ENCODE measurements at places on chromosomes 6 and 20.

GRCh38 chr6:66717801-66718200 is 1010.8 kb upstream of the EYS start:
- no peak for DNase-seq

- no peak for DNase-seq
These were observed 17.8 kb upstream of the FOXC1 start for GRCh38 chr6:1591926-1592325.

GRCh38 chr6:13576017-13576416 is 1.6 kb downstream of the SIRT5 start:
- DNase-seq = no peak

DNA sequence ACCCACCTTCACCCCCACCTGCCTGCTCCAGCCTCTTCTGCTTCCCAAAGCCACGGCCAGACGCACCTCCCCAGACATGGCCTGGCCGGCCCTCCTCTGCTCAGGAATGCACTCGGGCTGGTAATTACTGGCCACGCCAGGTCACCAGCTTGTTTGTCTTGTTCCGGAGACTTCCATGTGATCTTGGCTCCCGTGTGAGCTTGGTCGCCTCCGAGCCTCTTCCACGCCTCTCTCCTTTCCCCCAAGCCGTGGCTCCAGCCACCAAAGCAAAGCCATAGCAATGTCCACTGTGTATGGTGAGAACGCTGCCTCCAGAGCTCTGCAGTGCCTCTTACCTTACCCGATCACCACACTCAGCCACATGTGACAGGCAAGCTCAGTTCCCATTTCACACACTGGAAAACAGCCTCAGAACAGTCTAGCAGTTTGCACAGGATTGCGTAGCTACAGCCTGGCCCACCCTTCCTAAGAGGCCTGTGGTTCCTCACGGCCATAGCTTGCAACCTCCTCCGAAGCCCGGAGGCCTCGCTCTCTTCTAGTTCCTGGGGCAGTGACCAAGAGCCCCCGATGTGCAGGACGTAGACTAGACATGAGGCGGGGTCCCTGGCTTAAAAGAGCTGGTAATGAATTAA is 48.1 kb upstream of the AFDN start:
- DNase-seq = no peak

DNA sequence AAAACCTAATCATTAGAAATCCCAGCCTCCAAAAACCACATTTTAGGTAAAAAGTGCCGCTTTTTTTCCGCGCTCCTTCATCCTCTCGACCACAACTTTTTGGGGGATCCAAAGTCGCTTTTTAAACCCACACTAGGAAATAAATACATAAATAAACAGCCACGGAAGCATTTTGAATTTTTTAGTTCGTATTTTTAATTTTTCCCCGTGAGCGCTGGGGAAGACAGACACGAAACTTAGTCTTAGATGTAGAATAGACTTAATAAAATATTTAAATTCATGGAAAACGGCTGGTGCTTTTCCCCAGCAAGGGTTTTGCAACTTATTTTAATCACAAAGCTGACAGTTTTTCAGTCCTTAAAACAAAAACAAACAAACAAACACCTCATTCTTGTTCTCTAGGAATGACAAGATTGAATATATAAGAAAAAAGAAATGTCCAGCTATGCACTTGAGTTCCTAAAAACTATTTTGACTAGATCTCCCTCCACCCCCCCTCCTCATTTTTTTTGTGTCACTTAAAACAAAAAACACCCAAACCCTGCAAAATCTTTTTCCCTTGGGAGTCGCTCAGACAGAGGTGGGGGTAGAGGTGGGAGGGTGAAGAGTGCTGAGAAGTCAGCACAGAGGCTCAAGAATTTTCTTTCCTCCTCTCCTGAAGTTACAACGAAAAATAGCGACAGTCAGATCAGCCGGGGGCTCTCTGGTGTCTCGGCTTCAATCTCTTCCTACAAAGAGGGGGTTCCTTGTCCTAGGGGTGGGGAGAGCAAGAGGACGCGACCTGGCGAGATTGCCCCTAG is 43.4 kb upstream of the SUPT3H start:
- DNase-seq = no peak

- no peak for DNase-seq
These were observed 142.2 kb downstream of the ARID1B start for GRCh38 chr6:156919370-156919769.

DNA sequence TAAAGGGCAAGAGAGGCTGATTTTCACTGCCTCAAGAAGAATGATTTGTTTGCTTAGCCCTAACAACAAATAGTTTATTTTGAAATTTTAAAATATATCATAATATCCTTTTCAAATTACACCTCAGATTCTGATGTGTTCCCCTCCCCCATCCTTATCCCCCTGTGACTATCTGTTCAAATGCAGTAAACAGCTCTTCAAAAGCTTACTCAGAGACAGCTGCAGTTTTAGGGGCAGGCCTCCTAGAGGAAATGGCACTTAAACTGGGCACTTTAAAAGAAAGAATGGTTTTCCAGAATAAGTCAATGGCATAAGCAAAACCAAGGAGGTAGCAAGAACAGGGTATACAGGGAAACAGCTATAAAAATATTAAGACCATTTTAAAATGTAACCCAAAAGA is 118.6 kb upstream of the UST start:
- DNase-seq = no peak

- DNase-seq = no peak
These were observed 98.2 kb downstream of the CLIC5 start for GRCh38 chr6:45917439-45917838.

DNA sequence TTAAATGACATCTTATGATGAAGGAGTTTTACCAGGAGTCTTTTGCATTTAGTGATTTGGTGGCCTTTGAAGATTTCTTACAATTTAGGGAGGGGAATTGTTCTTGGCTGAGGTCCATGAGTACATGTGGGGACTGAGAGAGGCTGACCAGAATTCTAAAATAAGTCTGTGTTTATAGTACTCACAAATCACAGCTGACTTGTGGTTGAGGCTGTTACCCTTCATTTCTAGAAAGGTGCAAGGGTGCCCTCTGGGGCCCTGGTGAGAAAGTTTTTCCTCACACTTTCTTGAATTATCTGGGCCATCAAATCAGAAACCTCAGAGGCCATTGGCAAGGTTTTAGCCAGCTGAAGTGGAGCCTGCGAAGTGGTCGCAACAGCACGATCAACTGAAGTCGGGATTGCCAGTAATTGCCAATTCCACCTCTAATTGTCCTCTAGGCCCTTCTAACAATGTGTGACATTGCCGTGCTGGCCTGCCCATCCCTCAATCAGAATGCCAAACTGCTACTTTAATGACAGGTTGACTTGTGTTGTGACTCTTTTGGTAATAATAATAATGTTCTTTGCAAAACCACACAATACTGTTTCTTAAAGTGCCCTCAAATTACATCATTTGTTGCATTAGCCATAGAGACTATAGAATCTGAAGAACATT is 221.6 kb downstream of the OGFRL1 start:
- no peak for DNase-seq

- DNase-seq = no peak
These were observed 10.5 kb upstream of the KIAA1755 start for GRCh38 chr20:38270869-38271605.

DNA sequence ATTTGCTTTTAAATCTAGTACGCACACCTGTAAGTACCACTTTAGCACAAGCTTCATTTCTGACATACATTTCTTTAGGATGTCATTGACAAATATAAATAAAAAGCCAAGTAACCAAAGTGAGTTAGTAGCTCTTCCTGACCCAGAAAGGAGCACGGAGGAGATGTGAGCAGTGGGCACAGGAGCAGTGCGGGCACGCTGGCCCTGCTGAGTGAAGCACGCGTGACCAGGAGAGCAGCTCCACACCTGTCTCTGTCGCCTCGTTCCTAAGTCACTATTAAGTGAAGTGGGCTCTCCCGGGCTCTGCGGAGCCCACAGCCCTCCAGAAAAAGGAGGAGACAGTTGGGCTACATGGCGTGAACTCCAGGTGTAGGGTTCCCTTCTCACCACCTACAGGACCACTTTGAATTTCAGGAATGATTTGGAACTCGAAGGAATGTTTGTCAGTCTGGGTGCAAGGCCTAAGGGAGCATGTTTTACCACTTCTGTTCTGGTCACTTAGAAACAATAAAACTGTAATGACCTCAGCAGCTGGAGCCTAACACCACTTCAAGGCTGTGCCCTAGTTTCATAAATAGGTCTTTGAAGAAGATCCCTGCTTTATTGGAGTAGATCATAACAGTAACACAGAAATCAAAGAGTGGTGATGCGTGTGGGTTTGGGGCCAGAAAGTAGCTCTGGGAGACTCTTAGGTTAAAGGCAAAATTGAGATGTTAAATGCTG is 95.9 kb downstream of the FAM120B start:
- DNase-seq = no peak

- no peak for DNase-seq
These were observed 61.8 kb downstream of the TULP4 start for GRCh38 chr6:158374020-158374419.

DNA sequence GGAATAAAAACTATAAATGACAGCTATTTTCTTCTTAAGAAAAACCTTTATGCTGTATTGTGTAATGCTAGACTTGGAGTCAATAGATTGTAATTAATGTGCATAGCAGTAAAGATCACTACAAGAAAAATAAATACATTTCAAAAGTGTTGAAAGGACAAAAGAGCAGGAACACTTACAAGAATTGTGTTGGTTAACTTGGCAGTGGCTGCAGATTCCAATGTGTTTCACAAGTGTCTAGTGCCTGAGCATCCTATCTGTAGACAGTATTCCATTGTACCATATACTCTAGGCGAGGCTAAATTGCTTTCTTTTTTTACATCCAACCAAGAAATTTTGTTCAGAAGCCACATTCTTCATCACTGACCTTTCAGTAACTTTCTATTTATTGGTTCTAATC is 924.1 kb downstream of the EPHA7 start:
- DNase-seq = no peak

DNA sequence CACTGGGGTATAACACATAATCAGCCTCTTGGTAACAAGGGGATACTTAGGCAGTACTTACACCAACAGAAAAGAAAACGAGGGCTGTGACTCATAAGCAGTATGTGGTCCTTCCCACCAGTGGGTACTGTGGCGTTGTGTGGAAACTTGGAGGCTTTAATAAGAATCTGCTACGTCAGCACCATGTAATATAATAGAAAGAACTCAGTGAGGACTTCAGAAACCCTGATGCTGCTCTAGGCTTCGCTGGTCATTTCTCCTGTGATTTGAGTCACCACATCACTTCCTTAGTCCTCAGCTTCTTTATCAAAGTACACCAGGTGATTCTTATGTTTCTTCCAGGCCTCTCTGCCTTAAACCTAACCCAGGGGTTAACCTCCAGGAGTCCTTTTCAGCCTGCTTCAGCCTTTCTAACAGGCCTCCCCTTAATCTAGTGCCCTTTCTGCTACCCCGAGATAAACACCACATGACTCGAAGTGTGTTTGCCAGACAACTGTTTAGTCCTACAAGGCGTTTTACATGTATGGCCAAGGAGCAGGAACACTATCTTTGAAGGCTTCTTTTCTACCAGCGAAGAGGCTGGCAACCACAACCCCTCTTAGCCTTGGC is 68.5 kb downstream of the FYN start:
- peak; percentile 87 for DNase-seq

DNA sequence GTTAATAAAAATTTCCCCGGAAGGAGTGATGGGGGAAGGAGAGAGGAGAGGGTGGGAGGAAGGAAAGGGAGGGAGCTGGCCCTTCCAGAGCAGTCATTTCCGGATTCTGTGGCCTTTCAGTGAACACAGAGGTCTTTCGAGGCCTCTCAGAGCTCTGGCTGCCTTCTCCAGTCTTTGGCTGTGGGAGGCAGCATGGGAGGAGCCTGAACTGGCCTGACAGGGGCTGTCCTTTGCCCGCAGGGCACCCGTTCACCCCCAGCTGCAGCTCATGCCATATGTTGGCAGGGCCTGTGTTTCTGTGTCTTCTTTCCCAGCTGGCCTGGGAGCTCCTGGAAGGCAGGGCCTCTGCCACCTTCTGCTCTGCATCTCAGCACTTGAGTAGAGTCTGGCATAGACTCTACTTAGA is 95.5 kb downstream of the PPP1R14C start:
- DNase-seq = no peak

DNA sequence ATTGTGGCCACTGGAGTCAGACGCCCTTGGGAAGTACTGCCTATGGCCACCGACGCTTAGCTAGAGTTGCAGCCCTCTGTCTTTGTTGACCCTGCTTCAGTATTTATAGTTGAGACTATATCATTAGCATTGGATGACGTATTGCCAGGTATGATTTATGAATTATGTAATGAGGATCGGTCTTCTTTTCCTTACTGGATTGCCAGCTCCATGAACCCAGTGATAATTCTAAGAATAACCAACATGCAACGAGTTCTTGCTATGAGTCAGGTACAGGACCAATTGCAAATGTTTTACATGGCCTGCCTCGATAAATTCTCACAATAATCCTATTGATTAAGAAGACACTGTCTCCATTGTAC is 63.5 kb downstream of the CLIC5 start:
- no peak for DNase-seq

DNA sequence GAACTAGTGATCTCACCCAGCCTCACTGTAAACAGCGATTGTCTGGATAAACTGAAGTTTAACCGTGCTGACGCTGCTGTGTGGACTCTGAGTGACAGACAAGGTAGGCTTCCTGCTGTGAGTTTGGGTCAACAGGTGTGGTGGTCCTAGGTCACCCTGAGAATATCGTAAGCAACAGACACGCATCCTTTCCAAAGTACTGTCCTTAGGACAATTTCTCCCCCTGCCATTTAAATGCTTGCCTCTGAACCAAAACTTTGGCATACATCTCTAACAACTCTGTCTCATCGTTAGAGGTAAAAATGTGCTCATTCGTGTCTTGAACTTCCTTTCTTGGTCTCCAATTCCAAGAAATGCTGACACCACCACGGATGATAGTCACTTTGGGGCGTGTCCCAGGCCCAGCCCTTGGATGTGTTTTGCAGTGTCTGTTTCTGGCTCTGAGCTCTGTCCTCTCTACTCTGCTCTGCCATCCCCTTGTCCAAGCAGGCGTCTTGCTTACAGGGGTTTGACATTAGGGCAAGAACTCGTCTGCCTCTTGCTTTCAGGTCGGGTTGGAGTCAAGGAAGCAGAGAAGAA is 95.5 kb downstream of the EYA2 start:
- no peak for DNase-seq

DNA sequence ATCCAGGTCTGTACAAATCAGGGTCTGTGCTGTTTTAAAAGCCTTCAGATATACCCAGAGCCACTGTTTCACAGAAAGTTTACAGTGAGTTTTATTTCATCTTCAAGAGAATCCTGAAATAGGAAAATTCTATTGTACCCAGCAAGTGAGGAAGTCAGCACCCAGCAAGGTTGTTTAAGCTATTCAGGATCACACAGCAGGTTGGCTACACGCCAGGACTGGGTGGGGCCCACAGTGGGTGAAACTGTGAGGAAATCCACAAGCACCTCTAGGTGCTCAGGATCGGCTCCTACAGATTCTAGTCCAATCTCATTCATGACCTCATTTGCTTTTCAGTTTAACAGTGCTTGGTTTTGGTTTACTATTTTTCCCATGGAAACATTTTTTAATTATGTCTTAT is 128.9 kb downstream of the SYNDIG1 start:
- no peak for DNase-seq

- DNase-seq = peak; percentile 13
These were observed 176.4 kb downstream of the ADGB start for GRCh38 chr6:146775220-146775619.

- DNase-seq = no peak
These were observed 8.4 kb upstream of the MRGBP start for GRCh38 chr20:62787866-62788265.
